Ammon's horn (tissue), 1 donor: ENCODE measurements at places on chromosomes 6 and 20.

DNA sequence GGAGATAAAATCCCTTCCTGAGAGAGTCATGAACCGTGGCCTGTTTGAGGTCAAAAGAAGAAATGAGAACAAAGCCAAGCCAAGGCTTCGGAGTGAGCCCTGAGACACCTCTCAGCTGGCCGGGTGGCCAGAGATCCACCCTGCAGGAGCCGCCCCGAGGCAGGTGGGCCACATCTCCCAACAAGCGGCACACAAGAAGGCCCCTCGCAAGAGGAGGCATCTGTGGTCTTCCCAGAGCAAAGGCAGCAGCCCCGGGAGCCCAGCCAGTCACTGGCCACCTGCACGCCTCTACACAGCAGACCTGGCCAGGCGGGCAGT lies 30.9 kb upstream of the AFDN start:
- DNase-seq: no peak

- DNase-seq: no peak
Measured at GRCh38 chr6:136923116-136923953, 1.2 kb downstream of the SLC35D3 start.

GRCh38 chr6:119311514-119312142 lies 37.9 kb downstream of the MAN1A1 start:
- DNase-seq: no peak

DNA sequence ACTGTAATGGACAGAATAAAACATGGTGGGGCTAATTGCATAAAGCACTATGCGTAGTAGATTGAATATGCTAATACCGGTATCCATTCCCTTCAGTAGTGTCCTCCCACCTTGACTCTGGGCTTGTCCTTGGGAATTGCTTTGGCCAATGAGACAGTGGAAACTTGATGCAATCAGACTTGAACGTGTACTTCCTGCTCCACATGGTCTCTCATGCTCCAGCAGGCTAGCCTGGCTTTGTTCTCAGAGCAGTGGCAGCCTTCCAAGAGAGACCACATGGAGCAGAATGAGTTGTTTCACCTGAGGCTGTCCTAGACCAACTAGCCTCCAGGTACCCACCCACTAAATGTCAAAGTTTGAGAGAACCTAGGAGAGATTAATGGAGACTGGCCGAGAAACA lies 37.0 kb upstream of the BTBD3 start:
- no peak for DNase-seq
